Stimulated activated CD4-positive, alpha-beta T cell treated with anti-CD3 and anti-CD28 coated beads, Interleukin-1b, Interleukin-23, amount 100 ng/mL, for 1 hour (primary cell): ENCODE measurements at places on chromosomes 7 and 10.

- DNase-seq: no peak
These were observed 128.3 kb downstream of the CCDC3 start for GRCh38 chr10:12873172-12873571.

DNA sequence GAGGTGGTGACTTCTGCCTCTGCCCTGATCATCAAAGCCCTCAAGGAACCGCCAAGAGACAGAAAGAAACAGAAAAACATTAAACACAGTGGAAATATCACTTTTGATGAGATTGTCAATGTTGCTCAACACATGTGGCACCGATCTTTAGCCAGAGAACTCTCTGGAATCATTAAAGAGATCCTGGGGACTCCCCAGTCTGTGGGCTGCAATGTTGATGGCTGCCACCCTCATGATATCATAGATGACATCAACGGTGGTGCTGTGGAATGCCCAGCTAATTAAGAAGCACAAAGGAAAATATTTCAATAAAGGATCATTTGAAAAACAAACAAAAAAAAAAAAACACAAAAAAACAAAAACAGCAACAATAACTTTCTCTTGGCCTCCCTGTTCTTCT lies 59.5 kb upstream of the TOMM7 start:
- no peak for DNase-seq

- no peak for DNase-seq
These were observed 187.2 kb downstream of the VTI1A start for GRCh38 chr10:112634096-112634830.

GRCh38 chr10:120999868-121000267 lies 148.7 kb downstream of the WDR11 start:
- no peak for DNase-seq

- no peak for DNase-seq
These were observed 8.1 kb downstream of the SFR1 start for GRCh38 chr10:104130041-104130440.

GRCh38 chr7:30526163-30526562 lies 21.5 kb upstream of the GGCT start:
- DNase-seq: no peak

DNA sequence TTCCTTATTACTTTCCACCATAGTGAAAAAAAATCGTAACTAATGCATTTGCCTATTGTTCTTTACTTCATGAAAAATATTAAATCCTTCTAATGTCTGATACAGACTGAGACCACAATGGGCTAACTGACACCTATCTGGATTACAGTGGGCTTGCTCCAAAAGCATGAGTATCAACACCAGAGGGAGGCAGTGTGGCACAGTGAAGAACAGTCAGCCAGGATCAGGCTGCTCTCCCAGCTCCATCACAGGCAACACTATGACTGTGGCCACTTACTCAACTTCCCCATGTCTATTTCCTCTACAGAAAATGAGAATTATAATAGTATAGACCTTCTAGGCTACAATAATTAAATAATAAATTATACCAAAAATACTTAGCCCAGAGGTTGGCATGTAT lies 97.2 kb downstream of the SLC25A13 start:
- DNase-seq: no peak

GRCh38 chr10:72846238-72846637 lies 47.3 kb upstream of the OIT3 start:
- no peak for DNase-seq
